Activated T-helper 1 cell treated with Interleukin-2 at 50 U/mL for 16 hours (primary cell): ENCODE measurements at places on chromosomes 2 and 18.

GRCh38 chr18:8786483-8787370 lies 81.4 kb downstream of the MTCL1 start:
- DNase-seq = no peak

DNA sequence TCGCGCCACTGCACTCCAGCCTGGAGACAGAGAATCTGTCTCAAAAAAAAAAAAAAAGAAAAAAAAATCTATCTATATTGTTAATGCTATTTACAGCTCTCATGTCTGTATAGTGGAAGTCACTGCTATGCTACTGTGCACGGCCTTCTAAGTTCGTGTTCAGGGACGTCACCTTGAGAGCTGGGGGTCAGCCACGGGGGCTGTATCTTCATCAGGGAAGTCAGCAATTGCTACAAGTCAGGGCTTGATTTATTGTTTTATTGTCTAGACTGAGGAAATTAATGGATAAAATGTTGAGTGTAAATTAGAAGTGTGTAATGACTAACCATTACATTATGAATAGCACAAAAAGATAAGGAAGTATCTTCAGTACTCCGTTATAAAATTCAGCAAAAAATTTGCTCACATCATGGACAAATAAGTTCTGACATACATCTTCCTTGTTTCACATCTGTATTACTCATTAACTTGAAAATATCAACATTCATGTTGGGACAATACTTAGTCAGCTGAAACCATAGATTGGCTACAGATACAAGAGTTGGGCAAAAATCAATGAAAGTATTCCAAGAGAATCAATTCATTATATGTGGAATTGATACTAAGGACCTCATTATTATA lies 136.6 kb upstream of the SEC11C start:
- DNase-seq = no peak

- no peak for DNase-seq
Observed at GRCh38 chr2:216714376-216714775, 19.0 kb upstream of the IGFBP5 start.

DNA sequence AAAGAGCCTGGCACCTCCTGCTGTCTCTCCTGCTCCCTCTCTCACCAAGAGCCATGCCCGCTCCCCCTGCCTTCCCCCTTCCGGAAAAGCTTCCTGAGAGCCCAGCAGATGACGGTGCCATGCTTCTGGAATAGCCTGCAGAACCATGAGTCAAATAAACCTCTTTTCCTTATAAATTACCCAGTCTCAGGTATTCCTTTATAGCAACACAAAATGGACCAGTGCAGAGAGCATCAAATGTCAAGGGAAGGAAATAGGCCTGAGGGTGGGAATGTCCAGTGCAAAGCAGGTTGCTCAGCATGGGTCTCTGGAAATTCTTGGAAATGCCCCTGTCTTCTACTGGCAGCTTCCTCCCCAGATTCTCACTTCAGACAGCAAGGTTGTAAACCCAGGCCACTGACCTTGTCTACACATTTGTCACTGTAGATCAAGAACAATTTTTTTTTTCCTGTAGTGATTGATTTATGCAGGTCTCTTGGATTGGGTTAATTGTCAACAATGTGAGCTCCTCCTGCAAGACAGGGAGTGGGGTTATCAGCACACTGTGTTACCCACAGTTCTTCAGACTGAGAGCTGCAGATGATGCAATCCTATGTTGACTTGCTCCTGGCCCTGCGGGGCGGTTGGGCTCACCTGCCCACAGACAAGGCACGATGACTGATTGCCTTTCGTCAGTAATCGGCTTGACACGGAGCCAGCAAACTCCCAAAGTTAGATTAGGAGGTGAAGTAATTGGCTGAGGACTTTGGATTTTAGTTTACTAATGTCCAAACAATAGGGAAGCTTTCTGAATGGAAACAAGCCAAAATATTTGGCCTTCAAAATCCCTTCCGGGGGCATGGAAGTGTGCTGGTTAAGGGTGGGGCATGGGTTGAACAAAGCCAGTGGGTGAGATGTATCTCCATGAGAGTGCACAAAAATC lies 5.4 kb upstream of the BOD1L2 start:
- no peak for DNase-seq

DNA sequence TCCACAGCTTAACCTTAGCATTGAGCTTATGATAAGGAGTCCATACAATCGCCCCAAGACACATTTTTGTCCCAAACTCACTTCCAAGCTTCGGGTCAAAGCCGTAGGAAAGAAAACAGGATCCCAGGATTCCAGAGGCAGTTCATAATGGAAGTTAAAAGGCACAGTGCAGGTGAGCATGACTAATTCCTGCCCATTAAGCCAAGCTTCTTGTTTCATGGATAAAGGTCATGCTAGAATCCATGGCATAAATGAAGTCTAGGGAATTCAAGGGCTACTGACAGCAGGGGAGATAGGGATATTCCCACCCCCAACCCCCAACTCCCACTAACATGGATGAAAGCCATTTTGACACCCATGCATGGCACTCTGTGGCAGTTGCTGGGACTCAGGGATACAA lies 10.2 kb upstream of the INPP4A start:
- DNase-seq = no peak

- no peak for DNase-seq
Observed at GRCh38 chr2:207863345-207863744, 93.6 kb upstream of the FZD5 start.

GRCh38 chr2:207504513-207505170 lies 25.1 kb upstream of the CREB1 start:
- no peak for DNase-seq

DNA sequence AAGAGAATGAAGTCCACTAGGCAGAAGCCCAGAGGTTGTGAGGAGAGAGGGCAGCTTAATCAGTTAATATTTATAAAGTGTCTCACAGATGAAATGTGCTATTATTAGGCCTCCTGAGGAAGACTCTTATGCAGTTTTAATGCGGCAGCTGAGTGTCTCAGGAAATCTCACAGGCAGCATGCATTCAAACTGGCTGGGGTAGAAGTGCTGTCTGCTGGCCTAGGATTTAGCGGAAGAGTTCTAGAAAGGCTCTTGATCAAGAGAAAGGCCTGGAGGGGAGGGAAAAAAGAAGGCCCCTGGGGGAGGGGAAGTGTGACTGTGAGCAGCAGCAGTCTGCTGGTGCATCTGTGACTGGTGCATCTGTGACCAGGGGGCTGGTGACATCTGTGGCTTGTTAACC lies 133.0 kb downstream of the FSHR start:
- no peak for DNase-seq

- no peak for DNase-seq
Observed at GRCh38 chr2:168801471-168801870, 966 bp upstream of the NOSTRIN start.

DNA sequence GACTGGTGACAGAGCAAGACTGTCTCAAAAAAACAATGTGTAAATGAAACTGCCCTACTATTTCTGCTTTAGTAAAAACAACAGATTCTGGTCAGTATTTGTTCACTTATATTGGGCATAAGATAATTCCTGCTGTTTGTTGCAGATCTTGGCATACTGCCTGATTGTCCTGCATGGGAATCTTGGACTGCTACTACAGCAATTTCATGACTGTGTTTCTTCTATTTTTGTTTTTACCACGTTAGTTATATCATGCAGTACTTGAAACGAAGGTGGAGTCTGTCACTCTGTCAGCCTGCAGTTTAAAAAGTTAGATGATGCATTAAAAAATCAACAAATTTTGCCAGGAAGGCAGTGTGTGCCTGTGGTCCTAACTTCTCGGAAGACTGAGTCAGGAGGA lies 14.2 kb upstream of the CLASP1 start:
- no peak for DNase-seq

DNA sequence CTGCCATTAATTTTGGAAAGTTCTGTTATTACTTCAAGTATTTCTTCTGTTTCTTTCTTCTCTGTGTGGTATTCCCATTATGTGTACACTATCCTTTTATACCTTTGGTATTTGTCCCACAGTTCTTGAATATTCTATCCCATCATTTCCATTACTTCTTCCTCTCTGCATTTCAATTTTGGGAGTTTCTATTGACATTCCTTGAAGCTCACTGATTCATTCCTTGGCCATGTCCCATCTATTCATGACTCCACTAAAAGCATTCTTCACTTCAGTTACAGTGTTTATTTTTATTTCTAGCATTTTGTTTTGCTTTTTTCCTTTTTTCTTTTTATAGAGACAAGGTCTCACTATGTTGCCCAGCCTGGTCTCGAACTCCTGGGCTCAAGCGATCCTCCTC lies 30.3 kb downstream of the PROC start:
- DNase-seq = no peak

DNA sequence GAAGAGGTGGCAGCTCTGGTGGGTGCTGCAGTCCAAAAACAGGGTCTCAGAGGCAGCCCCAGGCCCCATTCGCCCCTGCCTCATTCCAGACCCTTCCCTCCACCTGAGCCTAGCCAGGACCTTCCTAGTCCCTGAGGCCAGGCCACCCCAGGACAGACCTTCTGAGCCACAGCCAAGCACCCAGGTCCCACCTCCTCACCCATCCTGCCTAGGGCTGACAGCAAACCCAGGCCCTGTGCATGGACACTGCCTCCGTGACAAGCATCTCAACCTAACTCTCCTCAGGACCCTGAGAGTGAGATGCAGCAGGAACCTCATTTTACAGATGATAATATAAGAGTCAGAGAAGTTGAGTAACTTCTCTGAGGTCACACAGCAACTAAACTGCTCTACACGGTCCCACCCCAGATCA lies 15.5 kb downstream of the ADRA2B start:
- DNase-seq = no peak

- no peak for DNase-seq
Observed at GRCh38 chr2:156346731-156347130, 14.2 kb upstream of the NR4A2 start.

GRCh38 chr18:37398248-37398920 lies 167.2 kb downstream of the CELF4 start:
- no peak for DNase-seq

- no peak for DNase-seq
Observed at GRCh38 chr2:28101892-28102291, 211.4 kb downstream of the BABAM2 start.

- no peak for DNase-seq
Observed at GRCh38 chr2:112920923-112921532, 10.1 kb downstream of the IL37 start.
